ENCODE measurements at places on chromosomes 5 and 9. TPM values are rescaled to one million over a fixed set of nuclear protein-coding genes. Genes with fewer than 3 reads are reported as not detected.

SLCO6A1 gene
- not detected for total RNA-seq

PTGR1 gene
- not detected for total RNA-seq

ATG10 gene
- total RNA-seq = 11.1 TPM

OR13C3 gene
- total RNA-seq = not detected

KCNV2 gene
- not detected for total RNA-seq

RNF180 gene
- not detected for total RNA-seq

CTXN3 gene
- total RNA-seq = not detected

CACNA1B gene
- 0.90 TPM for total RNA-seq

IL33 gene
- total RNA-seq = not detected

DNAH5 gene
- total RNA-seq = not detected

NUTM2F gene
- total RNA-seq = not detected

ZNF474 gene
- not detected for total RNA-seq

ARL14EPL gene
- not detected for total RNA-seq

EIF4EBP3 gene
- 7.0 TPM for total RNA-seq

PCDHB3 gene
- total RNA-seq = not detected

SHISAL2B gene
- total RNA-seq = not detected

RETREG1 gene
- 0.50 TPM for total RNA-seq

SLC45A2 gene
- total RNA-seq = 0.56 TPM

GRM6 gene
- total RNA-seq = not detected

HSD17B3 gene
- total RNA-seq = not detected

CENPK gene
- 70.0 TPM for total RNA-seq

ENTREP1 gene
- total RNA-seq = not detected

OBP2B gene
- not detected for total RNA-seq

OR1J4 gene
- not detected for total RNA-seq

NSG2 gene
- total RNA-seq = not detected

NIM1K gene
- 2.5 TPM for total RNA-seq

PRLR gene
- total RNA-seq = not detected

PTCH1 gene
- total RNA-seq = 15.9 TPM

FBXO38 gene
- total RNA-seq = 58.2 TPM
